ENCODE measurements at places on chromosomes 2 and 18.

DNA sequence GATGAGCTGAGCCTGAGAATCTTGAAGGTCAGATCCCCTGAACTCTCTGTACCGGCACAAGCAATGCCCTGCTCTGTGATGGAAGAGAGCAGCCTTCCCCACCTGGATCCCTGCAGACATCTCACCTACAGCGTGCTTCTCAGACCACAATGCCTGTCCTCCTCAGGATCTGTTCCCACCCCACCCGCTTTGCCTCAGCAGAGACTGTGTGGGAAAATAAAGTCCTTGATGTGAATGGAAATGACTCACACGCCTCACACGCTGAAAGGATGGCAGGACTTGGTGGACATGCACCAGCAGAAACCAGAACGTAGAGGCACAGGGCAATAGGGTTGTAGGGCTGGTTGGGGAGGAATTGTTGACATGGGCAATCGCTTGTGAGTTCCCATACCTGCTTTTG lies 117.9 kb upstream of the POU3F3 start:
- no peak for DNase-seq

GRCh38 chr18:75407468-75408437 lies 19.8 kb downstream of the SMIM21 start:
- DNase-seq, result no peak

- no peak for DNase-seq
Observed at GRCh38 chr2:209937893-209938292, 64.5 kb upstream of the RPE start.

DNA sequence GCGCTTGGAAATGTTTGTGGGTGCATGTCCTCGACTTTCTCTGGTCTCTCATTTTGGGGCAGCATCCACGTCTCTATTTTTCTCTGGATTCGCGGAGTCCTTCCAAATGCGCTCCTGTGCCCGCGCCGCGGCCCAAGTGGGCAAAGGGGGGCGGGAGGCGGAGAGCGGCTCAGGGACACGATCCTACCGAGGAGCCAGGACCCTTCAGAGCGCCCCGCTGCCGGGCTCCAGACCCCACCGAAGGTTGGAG lies 990 bp downstream of the EPAS1 start:
- no peak for DNase-seq

DNA sequence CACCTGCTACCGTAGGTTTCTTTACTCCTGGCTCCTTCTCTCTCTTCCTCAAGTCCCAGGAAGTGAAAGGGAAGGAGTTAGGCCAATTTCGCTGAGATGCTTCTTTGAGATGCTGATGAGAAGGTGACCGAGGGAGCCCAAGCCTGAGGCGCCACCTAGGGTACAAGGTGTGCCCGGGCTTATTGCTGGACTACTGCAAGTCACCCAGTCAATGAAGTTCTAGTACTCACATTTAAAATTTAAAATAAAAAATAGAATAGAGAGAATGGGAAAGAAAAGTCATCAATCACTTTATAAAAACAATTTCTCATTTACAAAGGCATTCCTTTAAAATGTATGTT lies 45.3 kb downstream of the ACAA2 start:
- DNase-seq, result no peak

DNA sequence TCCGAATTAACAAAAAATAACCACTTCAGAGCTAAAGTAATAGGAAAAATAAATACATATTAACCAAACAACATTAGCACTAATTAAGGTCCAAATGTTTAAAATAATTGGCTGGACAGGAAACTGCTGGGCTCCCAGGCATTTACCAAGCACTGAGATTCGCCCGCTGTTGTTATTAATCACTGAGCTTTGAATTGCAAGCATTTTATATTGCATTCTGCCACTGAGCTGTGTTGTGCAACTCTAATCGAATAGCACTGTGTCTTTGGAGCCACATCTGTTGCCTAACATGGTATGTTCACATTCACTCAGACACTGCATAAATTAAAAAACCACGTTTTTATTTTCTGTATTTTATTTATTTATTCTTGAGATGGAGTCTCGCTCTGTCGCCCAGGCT lies 88.9 kb downstream of the SOWAHC start:
- DNase-seq, result no peak

GRCh38 chr2:19003554-19003953 lies 354.9 kb downstream of the OSR1 start:
- no peak for DNase-seq

DNA sequence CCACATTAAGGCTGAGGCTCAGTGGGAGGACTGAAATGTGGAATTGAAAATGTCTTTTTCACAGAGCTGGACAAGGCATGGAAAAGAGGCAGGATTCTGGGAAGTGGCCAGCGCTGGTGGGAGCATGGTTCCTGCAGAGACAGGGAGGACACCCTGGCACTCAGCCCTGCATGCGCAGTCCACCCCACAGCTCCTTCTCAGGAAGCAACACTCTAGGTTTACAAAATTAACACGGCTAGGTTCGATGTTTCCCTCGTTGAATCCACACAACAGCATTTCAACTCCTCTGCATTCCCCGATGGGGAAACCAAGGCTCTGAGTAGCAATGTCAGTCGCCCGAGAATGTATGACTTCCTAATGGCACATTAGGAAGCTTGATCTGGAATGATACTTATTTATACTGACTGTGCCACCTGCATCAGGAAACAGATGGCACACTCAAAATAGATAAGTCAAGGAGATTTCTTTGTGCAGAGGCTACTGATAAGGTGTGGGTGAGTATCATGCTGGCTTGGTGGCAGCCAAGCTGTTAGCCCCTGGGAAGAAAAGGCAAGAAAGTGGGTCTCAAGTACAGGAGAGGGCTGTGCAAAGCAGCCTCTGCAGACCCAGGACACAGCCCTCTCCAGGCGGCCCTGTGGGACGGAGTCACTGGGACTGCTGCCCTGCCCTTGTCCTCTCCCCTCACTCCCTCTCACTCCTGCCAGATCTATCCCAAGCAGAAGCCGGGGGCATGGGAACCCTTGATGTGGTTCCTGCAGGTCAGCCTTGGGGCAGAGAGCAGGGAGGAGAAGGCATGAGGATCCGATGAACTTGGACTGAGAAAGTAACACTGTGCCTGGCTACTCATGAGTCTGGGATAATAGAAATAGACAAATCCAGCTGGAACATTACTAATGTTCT lies 158.4 kb upstream of the FHL2 start:
- DNase-seq, result no peak

- DNase-seq, result no peak
Observed at GRCh38 chr18:48838166-48838775, 112.5 kb downstream of the SMAD7 start.

DNA sequence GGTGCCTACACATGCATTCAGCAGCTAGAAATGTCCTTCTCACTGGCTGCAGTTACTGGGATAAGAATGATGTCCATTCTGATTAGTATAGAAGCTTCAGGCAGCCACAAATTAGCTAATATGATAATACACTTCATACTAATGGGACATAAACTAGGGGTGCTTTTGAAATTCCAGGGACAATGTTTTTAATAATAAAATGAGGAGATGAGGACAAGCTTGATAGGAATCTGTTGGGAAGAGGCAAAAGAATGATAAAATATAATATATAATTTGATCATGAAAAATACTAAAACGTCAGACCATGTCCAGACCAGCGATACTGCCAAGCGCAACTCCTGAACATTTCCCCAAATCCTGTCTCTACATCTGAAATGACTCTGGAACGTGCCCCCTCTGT lies 157.1 kb downstream of the RIT2 start:
- DNase-seq, result no peak

- no peak for DNase-seq
Observed at GRCh38 chr2:101811226-101812015, 113.9 kb downstream of the MAP4K4 start.

DNA sequence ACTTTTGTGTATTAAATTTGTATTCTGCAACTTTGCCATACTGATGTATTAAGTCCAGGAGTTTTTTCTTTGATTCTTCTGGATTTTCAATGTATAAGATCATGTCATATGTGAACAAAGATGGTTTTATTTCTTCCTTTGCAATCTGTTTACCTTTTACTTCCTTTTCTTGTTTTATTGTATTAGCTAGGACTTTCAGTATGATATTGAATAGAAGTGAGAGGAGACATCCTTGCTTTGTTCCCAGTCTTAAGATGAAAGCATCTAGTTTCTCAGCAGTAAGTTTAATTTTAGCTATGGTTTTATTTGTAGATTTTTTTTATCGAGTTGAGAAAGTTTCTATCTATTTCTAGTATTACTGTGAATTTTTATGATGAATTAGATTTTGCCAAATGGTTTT lies 25.5 kb downstream of the VRK2 start:
- DNase-seq, result no peak

GRCh38 chr18:31614044-31614443 lies 22.4 kb downstream of the TTR start:
- no peak for DNase-seq

DNA sequence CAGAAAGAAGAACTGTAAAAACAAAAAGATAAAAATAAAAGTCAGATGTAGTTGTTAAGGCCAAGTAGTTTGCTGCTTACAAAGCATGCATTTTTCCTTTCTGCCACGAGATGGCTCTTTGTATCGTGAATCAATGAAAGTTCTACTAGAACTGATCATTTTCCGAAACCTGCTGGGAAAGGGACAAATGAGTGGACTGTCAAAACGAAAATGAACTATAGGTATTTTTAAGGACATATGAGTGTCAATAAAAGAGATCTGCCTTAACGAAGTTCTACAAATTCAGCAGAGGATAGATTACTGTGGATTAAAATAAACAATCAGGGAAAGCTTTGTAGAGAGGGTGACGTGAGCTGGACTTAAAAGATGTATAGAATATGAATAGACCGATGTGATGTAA lies 15.0 kb upstream of the ELOA2 start:
- DNase-seq, result no peak

DNA sequence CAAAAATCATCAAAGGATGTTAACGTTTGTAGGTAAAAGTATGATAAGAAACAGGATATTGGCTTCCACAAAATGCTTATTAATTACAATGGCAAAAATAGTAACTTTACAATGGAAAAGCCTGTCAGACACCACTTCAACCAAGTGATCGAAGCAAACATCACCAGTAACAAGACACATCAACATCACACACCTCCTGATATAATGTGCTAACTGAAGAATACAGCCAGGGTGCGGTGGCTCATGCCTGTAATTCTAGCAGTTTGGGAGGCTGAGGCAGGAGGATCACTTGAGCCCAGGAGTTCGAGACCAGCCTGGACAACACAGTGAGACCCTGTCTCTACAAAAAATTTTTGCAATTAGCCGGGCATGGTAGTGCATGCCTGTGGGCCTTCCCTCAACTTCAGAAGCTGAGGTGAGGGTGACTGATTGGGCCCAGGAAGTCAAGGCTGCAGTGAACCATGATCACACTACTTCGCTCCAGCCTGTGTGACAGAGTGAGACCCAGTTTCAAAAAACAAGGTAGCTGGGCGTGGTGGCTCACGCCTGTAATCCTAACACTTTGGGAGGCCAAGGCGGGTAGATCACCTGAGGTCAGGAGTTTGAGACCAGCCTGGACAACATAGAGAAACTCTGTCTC lies 15.0 kb downstream of the MGAT4A start:
- DNase-seq, result no peak

GRCh38 chr18:39434223-39434920 lies 1868.8 kb upstream of the CELF4 start:
- DNase-seq, result no peak

GRCh38 chr18:46243095-46243494 lies 138.9 kb downstream of the HAUS1 start:
- no peak for DNase-seq
